ENCODE measurements at places on chromosomes 7 and 10.

DNA sequence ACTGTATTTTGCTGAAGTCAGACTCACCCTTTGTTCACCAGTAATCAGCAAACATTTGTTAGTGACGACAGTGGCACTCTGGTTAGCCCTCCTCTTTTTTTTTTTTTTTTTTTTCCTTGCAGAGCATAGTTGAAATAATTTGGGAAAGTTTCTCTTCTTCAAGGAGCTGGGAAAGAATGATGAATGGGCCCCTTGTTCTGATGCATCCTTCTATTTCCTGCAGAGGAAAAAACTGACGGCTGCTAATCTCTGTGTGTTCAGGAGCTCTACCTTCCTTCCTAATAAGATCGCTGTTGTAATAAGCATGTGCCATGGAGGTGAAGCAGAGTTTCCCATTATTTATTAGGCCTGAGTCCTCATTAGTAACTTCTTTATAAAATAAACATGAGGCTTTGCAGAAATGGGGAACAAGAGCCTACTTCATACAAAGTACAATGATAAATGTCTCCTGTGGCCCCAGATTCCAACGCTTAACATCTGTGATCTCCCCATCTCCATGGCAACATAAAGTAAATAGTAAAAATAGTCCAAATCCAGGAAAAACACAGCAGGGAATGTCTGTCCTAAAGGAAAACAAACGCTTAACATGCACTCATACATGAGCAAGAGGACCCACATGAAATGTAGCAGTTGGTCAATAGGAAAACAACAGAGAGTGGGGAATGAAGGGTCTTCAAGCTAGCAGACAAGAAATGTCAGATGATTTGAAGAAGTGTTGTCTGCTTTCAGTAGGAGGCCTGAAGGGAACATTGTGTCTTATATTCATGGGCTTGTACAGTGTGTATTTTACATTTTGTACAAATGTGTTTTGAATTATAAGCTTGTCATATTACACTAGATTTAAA, 59.1 kb upstream of the CALD1 start:
- DNase-seq, result no peak

DNA sequence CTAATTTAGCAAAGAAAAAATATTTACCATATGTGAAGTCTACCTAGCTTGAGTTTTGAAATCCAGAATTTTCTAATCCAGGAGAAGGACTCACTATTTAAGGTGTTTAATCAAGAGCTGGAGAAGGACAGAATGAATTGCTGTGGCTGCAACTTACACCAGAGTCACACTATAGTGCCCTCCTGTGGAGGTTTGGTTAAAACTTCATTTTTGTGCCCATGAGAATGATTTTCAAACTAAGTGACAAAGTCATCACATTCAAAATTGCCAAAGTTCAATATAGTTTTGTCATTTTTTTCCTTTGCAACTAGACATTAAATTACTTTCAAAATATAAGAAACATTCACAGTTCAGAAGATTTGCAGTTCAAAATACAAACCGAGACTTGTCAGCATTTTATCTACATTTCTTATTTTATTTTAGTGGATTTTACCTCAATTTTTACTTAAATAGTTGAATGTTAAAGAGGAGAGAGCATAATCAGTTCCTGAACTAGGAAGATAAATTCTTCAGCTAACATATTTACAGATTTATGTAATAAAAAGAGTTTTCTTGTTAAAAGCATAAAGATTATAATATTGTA, 70.7 kb downstream of the CABCOCO1 start:
- DNase-seq, result no peak

DNA sequence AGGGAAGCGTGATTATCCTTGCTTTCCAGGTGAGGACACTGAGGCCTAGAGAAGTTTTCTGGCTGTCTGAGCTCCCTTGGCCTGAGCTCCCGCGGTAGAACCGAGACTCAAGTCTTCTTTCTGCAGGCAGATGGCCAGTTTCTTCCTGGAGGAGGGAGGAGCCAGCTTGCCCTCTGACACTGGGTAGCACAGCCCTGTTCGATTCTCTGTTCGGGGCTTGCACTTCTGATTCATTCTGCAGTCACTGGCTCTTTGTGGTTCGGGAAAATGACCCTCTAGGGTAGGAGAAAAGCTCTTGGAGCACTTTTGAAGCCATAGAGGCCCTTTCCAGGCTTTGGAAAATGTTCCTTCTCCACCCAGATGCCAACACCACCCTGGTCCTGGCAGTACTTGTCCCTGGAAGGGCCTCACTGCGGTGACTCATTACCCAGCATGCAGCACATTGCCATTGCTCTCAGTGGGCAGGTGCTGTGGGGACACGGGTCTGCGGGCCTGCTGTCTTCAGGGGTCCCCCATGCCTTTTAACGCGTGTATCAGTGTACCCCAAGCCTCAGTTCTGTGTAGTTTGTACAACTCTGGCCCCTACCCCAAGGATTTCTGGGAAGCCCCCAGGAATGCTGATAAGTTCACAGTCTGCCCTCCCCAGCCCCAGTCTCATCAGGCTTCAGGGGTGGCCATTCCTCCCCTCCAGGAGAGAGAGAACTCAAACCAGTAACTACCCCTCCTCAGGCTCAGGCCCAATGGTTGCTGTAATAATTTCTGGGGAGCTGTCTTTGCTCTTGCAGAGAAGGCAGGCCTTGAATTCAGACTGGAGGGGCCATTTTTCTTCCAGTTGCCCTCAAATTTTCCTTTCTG, 11.9 kb downstream of the CHST3 start:
- DNase-seq, result peak; percentile 37

GRCh38 chr7:84331616-84332015, 137.0 kb upstream of the SEMA3A start:
- DNase-seq, result no peak

DNA sequence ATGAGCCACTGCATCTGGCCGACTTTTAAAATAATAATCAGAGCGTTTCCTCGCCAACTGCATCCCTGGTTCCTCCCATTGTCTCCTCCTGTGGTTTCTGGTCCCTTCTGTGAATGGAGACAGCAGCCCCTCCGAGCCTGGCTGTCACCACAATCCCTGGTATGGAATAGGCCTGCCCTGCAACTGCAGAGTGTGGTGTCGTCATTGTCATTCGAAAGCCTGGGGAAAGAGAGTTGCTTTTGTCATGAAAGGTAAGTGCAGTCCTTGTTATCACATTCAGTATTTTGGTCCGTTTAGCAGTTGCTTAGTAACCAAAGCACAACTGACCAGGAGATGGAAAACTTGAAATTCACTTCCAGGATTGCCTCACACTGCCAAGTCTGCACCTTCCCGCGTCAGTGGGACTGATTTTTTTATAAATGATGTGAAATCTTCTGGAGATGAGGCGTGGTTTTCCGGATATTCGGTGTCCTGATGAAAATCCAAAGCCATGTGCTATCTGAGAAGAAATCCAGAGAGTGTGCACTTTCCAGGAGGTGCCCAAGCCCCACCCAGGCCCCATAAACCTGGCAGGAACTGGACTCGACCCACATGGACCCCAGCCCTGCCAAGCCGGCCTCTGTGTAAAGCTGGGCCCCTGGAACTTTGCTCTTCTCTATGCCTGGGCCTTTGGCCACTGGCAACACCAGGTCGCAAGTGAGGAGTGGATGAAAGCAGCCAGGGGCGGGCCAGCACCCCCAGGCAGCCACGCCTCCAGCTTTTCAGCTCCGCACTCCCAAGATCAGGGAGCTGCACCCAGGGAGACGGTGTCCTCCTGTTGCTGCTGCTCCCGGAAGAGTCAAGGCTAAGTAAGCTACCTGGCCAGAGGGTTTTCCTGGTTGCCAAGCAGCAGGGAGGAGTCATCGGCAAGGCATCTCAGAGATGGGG, 133.7 kb upstream of the SH2B2 start:
- DNase-seq, result no peak

DNA sequence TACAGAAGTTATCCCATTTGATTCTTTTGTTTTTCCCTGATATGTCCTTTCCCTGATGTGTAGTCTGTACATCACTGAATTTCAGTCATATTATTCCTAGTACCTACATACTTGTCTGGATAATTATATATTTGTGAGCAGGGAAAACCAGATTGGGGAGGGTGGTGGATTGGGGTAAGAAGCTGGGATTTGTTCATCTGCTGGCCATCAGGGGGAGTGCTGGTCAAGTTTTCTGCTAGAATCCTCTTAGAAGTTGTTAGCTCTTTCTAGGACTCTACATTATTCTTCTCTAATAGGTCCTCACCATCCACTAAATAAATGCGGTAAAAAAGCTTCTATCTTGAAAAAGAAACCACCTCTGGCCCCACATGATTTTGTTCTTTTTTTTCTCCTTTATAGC, 232.7 kb upstream of the TAC1 start:
- no peak for DNase-seq

GRCh38 chr7:74343281-74344131, 54.3 kb downstream of the CLIP2 start:
- no peak for DNase-seq

GRCh38 chr7:27210441-27211083, 10.7 kb upstream of the HOXA13 start:
- no peak for DNase-seq

- no peak for DNase-seq
Measured at GRCh38 chr10:110804376-110804775, 67.4 kb upstream of the PDCD4 start.

DNA sequence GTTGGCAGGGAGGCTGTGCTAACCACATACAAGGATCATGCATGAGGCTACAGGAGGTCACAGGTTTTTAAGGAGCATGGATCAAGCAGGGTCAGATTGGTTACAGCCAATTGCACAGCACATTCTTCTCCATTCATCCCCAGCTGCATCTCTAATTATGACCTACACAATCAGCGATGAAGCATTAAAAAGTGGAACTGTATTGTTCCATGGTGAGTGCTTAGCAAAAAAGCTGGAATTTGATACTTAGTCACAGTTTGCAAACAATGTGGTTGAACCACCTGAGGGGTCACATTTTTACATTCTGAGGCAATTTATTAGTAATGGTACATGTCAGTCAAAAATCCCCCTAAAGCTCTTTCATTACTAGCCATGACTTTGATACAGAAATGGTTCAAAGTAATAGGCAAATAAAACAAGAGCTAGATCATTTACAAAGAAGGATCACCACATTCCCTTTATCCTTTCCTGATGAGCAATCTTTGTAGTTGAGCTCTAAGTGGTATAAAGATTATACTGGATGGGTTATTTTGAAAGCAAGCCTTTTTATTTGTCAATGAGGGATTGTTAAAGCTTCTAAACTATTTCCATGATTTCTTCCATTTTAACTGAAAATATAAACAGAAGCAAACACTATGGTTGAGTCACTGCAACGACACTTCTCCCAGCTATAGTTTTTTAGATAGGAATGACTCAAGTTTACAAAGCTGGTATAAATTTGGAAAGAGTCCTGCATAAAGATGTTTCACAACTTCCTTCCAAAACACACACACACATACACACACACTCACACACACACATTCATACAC, 217.8 kb upstream of the SEMA3A start:
- no peak for DNase-seq

DNA sequence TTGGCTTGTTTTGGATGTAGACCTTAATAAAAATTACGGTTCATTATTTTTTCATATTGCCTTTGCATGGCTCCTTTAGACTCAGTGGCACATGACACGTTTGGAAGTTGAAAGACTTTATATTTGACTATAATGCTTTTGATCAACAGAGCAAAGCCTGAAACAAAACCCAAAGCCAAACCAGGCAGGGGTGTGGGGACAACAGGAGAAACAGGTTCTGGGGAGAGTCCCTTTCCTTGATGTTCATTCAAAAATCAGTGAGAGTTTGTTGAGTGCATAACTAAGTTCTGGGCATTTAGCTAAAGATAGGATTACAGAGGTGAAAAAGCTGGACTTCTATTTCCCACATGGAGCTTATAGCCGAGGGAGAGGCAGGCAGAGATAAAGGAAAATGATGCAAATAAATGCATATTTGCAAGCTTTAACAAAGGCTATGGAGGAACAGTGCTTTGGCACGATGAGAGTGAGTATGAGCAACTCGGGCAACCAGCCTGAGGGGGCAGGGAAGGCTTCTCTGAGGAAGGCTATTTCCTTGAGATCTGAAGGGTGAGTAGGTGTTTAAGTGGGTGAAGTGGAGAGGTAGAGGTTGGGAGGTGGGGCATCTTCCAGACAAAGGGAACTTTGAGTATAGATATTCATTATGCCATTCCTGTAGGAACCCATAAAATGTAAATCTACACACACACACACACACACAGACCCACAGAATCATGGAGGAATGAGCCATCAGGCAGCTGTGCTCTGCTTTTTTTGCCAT, 34.5 kb upstream of the PDZD8 start:
- DNase-seq, result no peak

DNA sequence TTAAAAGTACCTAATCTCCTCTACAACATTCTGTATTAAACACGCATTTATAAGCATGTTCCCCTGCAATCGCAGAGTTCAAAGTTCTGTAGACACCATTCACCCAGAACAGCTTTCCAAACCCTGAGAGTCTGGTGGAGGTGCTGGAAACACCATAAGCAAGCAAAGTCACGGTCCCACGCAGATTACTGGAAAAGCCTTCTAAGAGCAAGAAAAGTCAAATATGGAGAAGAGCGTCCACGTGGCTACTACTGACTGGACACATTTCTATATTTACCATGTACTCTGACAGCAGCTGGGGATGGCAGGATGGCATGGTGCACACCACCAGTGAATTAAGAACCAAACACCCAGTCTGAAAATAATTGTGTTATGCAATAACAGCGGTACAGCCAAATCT, 97.7 kb downstream of the PARD3 start:
- DNase-seq, result no peak

GRCh38 chr7:37212556-37212955, 236.1 kb downstream of the ELMO1 start:
- no peak for DNase-seq

- no peak for DNase-seq
Measured at GRCh38 chr7:117385363-117386109, 41.8 kb downstream of the ASZ1 start.

GRCh38 chr10:5971886-5972285, 5.5 kb downstream of the IL15RA start:
- no peak for DNase-seq
